Stimulated activated CD8-positive, alpha-beta memory T cell treated with anti-CD3 and anti-CD28 coated beads, Interleukin-7, amount 100 ng/mL, for 1 hour (primary cell): ENCODE measurements at places on chromosomes 11 and 22.

DNA sequence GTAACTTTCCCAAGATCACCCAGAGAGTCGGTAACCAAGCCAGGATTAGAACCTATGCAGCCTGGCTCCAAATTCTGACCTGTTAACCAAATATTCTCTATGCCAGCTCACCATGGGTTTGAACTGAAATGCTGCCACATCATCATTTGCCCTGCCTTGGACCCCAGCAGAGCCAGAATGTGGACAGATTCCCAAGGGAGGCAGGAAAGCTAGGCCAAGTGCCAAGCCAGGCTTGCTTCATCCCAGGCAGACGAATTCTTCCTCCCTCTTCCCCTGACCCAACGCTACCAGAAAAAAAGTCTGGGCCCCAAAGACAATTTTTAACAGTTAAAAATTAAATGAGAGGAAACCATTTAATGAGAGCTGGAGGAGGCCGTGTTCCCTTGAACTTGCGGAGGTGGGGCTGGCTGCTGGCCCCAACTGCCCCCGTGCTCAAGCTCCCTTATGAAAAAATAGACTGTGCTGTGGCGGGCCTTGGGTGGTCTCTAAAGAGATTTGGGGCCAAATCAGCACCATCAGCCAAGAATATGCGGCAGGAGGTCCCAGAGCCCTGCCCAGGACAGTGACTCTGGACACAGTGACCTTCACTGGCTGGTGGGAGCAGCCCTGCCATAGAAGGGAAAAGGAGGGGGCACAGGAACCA lies 184.1 kb upstream of the SYT13 start:
- no peak for DNase-seq

DNA sequence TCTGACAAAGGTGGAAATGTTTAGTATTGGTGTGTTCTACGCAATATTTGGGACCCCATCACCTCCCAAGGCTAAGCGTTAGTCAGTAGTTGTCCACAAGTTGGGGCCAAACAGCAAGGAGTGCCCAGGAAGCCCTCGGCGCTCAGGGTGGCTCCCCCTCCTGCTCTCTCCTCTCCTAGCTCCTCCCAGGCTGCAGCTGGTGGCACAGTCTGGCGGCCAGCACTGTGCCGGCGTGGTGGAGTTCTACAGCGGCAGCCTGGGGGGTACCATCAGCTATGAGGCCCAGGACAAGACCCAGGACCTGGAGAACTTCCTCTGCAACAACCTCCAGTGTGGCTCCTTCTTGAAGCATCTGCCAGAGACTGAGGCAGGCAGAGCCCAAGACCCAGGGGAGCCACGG lies 16.8 kb downstream of the CD5 start:
- no peak for DNase-seq

DNA sequence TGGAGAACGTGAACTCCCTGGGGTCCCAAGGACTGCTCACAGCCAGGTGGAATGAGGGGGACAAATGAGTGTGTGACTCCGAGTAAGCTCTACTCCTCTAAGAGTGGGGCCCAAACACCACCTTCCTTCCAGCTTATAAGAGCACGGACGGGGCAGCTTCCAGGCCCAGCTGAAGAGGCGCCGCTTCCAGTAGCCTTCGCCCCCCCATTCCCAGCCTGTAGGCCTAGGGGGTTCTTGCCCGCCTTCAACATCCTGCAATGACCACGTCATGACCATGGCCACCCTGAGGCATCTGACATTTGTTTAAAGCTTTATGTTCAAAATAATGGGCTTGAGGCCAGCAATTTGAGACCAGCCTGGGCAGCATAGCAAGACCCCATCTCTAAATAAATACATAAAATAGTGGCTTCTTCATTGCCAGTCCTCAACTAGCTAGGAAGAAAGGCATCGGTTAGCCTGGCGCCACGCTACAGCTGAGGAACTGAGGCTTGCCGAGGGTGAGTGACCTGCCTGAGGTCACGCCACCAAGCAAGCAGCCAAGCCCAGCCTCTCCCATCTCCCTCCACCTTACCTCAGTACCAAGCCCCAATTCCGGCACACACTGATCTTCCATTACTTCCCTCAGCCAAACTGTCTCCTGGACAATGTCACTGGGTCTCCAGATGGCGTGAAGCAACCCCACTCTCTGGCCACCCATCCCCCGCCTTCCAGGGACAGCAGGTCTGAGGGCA lies 7.8 kb upstream of the TNFRSF13C start:
- DNase-seq, result no peak

DNA sequence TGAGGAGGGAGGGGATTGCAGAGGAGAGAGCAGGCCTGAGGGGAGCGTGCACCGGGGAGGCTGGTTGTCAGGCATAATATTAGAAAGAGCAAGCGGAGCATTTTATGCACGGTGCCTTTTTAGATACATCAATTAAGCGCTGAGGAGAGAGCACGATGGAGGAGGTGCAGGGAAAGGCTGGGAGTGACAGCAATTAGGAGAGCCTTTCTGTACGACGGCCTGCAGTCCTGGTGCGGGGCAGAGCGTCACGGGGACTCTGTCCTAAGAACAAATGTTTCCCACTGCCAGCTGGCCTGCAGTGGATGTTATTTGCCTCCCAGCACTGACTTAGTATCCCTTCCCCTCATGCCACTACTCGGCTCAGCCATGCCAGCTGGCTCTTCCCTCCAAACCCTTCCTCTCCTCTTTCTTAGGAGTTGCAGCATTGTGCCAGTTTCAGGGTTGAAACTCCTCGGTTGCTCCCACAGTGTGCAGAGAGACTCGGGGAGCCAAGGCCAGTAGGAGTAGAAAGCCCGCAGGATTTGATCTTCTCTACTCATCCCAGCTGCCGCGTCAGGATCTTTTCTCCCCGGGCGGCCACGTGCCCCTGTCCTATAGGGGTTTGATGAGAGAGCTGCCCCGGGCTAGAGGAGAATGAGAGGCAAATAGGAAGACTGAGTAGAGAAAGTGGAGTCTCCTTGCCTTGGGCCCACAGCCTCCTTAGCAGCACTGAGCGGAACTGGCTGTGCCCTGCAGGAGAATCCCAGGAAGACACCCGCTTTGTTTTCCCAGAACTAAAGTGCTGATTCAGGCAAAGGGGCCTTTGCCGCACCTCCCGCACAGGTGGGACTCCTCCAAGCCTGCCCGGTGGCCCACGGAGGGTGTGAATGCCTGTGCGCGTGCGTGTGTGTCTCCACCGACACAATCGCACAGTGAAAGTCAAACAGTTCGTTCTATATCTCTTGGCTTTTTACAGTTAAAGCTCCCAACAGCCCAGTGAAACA lies 875.3 kb downstream of the NTM start:
- DNase-seq, result no peak

GRCh38 chr11:72070491-72070890 lies 9.9 kb downstream of the NUMA1 start:
- no peak for DNase-seq

- no peak for DNase-seq
Observed at GRCh38 chr11:44566952-44567875, 1.8 kb downstream of the CD82 start.

DNA sequence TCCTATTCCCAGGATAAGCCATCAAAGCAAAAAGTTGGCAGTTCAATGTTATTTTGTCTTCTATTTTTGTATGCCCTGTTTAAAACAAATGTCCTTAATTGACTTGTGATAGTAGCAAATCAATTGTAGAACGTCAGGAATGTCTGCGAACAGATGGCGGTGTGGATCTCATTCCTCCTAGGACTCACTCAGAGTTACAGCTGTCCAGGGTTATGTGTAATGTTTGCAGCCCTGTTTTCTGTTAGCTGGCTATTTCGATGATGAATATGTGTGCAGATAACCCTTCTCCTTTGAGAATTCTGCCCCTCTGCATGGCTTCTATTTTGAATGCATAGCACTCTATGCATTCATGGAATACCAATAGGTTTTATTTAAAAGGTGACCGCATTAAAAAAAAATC lies 1248.0 kb upstream of the CNTN5 start:
- no peak for DNase-seq

DNA sequence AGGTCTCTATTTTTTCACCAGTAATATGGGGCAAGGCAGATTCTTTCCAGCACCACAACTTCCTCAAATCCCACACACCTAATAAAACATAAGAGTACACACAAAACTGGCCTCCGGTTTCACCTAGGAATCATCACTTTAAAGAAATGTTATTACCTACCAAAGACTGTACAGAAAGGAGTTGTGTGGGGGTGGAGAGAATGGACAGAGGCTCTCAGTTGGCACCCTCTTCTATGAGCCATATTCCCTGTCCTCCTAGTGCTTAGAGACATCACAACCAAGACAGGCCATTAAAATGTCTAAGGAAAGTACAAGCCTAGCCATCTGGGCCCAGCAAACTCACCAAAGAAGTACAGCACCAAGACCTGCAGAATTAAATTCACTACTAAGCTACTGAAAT lies 56.1 kb downstream of the RBFOX2 start:
- no peak for DNase-seq

- DNase-seq, result no peak
Observed at GRCh38 chr11:85599083-85599482, 28.1 kb downstream of the DLG2 start.

- DNase-seq, result no peak
Observed at GRCh38 chr11:32311346-32312065, 123.8 kb downstream of the WT1 start.

GRCh38 chr11:102513869-102514268 lies 16.7 kb downstream of the MMP7 start:
- no peak for DNase-seq

DNA sequence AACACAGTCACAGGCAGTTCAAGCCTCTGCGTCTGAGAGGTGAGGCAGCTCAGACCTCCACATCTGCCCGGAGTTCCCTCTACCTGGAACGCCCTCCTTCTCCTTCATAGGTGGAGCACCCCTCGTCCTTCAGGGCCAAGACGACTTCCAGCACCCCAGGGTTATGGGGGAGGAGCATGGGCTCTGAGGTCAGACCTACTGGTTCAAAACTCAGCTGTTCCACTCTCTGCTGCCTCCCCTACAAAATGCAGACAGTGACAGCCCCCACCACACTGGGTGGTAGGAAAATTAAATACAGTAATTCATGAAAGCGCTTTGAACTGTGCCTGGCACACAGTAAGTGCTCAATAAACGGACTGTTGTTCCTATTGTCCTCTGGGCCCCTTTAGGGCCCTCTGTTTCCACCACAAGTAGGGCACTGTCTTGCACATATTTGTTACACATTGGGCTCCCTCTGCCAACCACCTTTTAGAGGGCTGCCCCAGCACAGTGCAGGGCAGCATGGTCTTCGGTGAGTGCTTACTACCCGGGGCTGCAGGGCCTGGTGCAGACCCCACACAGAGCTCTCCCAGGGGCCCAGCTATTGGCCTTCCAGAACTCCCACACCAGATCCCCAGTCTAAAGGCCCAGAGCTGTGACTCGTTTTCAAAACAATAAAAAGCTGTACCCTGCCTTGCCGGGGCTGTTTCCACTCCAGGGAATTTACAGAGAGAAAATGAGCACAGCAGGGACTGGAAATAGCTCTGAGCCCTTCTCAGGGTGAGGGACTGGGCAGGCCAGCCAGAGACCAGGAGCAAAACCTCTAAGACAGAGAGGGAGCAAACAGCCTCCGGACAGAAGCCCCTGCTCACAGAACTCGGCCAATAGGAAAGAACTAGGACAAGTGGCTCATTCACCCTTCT lies 2.5 kb downstream of the TMEM184B start:
- no peak for DNase-seq

DNA sequence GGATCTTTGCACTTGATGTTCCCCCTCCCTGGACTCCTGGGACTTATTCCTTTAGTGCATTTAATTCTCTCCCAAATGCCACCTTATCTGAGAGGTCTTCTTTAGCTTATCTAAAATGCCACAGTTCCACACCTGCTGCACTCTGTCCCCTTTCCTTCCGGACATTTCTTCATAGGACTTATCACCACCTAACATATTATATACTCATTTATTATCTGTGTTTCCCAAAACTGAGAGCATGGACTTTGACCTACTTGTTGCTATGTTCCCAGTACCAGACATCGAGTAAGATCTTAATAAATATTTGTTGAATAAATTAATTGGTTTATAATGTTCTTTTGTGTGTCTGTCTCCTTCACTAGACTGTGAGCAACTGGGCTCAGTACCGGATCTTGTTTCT lies 585.3 kb downstream of the INSC start:
- DNase-seq, result no peak

DNA sequence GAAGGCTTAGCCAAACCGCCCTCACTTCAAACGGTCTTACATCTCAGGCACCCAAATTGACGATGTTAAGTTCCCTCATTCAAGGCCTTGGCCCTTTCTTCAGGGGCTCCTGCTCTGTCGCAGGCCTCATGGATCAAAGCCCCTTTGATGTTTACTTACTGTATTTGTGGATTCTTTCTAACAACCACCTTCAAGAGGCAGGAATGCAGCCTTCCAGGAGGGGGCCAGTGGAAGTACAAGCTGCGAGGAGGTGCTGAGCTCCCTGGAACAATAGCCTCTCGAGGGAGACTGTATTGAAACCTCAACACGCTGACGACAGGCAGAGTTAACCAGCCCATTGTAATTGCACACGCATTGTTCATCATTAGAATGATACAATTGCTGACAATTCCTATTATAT lies 209.1 kb downstream of the ST3GAL4 start:
- no peak for DNase-seq

- DNase-seq, result no peak
Observed at GRCh38 chr11:125494974-125495725, 915 bp downstream of the FEZ1 start.

DNA sequence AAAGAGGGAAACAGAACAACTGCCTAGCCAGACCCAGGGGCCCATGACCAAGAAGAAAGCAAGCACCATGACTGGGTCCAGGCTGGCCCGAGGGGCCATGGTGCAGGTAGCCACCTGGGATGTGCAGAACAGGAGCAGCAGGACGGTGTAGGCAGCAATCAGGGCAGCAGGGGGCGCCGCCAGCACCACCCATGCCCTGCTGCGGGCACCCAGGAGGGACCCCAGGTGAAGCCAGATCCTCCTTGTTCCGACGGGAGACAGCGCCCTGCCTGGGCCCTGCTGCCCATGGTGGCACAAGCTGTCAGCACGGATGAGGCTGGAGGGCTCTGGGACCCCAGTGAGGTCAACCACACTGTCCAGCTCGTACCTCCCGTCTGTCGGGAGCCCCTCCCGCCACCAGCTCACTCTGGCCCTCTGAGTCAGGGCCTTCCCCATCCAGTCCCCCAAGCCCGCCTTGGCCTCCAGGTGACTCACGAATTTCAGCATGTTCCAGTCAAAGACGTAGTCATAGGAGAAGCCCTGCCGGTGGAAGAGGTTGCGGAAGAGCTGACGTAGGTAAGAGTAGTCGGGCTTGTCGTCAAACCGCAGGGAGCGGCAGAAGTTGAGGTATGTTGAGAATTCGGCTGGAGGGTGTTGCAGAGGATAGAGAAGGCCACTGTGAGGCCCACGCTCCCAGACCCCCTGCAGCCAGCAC lies 18.8 kb downstream of the CSNK1E start:
- DNase-seq, result no peak

DNA sequence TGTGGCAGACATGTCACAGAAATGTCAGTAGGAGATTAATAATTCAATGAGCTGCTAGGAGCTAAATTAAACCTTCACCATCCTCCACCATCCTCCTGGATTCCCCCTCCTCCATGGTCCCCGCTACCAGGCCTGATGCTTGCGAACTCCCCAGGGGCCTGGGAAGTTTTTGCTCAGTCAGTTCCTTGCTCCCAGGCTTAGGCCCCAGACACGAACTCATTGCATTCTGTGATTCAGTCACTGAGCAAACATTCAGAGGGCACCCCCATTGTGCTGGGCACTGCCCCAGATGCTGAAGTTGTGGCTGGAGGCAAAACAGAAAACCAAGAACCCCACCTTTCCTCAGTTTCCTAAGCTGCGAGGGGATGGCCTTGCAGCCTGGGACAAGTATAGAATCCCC lies 14.3 kb downstream of the NPTXR start:
- no peak for DNase-seq

GRCh38 chr11:2663915-2664314 lies 35.9 kb downstream of the KCNQ1OT1 start:
- no peak for DNase-seq

- no peak for DNase-seq
Observed at GRCh38 chr22:37497062-37497599, 10.9 kb upstream of the MFNG start.

- no peak for DNase-seq
Observed at GRCh38 chr11:72932132-72932570, 117.9 kb downstream of the ATG16L2 start.
